ENCODE measurements at places on chromosomes 12 and 14.

- DNase-seq, result no peak
Measured at GRCh38 chr12:124796303-124796960, 67.2 kb downstream of the SCARB1 start.

- DNase-seq, result no peak
Measured at GRCh38 chr12:85697003-85697402, 139.2 kb downstream of the RASSF9 start.

GRCh38 chr12:116879509-116880212 is 1.6 kb downstream of the HRK start:
- no peak for DNase-seq

- no peak for DNase-seq
Measured at GRCh38 chr12:53166837-53167236, 13.7 kb upstream of the ZNF740 start.

GRCh38 chr14:68628605-68629310 is 164.1 kb downstream of the ZFP36L1 start:
- no peak for DNase-seq

DNA sequence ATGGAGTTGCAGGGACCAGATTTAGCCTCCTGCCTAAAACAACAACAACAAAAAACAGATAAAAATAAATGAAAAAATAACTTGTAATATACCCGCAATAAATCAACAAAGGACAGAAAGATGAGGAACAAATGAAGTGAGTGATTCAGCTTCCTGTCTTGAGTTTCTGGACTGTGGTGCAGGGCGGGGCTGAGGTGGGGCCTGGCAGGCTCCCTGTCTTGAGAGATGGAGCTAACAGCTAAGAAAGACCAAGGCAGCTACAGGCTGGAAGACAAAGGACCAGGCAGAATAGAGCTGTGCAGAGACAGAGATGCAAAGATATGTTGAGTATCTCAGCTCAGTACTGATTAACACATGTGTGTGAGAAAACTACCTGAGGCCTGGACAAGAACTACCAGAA is 879.2 kb downstream of the AACS start:
- no peak for DNase-seq
